ENCODE measurements at places on chromosomes 5 and 9. TPM values are rescaled to one million over a fixed set of nuclear protein-coding genes. Genes with fewer than 3 reads are reported as not detected.

The PHF2 gene
- total RNA-seq: 26.9 TPM

The HCN1 gene
- total RNA-seq: 0.29 TPM

The DOK3 gene
- total RNA-seq: 1.6 TPM

The SEMA5A gene
- 3.0 TPM for total RNA-seq

The BARHL1 gene
- not detected for total RNA-seq

The ELAVL2 gene
- total RNA-seq: 1.1 TPM

The IL31RA gene
- total RNA-seq: not detected

All from breast epithelium (tissue), 4 donors.